ENCODE measurements at places on chromosomes 7 and 10. TPM values are rescaled to one million over a fixed set of nuclear protein-coding genes. Genes with fewer than 3 reads are reported as not detected.

The TMEM178B gene
- total RNA-seq = 0.07 TPM

The AGR2 gene
- total RNA-seq = 11.5 TPM

The HGF gene
- not detected for total RNA-seq

The BLNK gene
- 10.6 TPM for total RNA-seq

The ACSM6 gene
- not detected for total RNA-seq

The RBAK gene
- 21.6 TPM for total RNA-seq

The CELF2 gene
- total RNA-seq = 5.5 TPM

The CABCOCO1 gene
- total RNA-seq = not detected

The DDIT4 gene
- 1,719 TPM for total RNA-seq

The VSTM4 gene
- total RNA-seq = not detected

The VSIR gene
- 9.8 TPM for total RNA-seq

The FAM171A1 gene
- 5.8 TPM for total RNA-seq

The PSMA2 gene
- total RNA-seq = 47.5 TPM

The ERVW-1 gene
- not detected for total RNA-seq

The GRID2IP gene
- 0.14 TPM for total RNA-seq

The MRPS24 gene
- 46.5 TPM for total RNA-seq

The EGR2 gene
- 0.64 TPM for total RNA-seq

The EIF4EBP2 gene
- total RNA-seq = 9.2 TPM

The CFAP70 gene
- 0.68 TPM for total RNA-seq

The SYNPO2L gene
- total RNA-seq = not detected

The TYSND1 gene
- total RNA-seq = 38.6 TPM

The TRPV6 gene
- not detected for total RNA-seq

The OTUD1 gene
- total RNA-seq = 13.5 TPM

The PRKAR2B gene
- not detected for total RNA-seq

The ATP6V0E2 gene
- 5.6 TPM for total RNA-seq

The GIMAP6 gene
- total RNA-seq = not detected

All from nasal cavity respiratory epithelium epithelial cell of viscerocranial mucosa (primary cell).